ENCODE measurements at places on chromosomes 16 and 17.

DNA sequence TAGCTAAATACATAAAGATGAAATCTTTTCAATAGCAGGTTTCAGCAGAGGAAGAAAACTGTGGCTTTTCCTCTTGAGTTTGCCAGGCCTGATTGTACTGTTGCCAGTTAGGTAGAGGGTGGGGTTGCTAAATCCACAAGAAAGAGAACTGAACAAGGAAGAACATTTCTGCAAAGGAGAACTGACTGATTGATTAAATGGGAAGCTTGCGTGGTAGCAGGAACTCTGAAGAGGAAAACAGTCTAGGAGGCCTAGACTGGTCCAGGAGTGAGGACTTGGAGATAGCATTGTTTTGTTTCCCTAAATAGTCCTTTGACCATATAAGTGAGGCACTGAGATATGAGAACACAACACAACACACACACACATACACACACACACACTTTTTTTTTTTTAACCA, 18.8 kb downstream of the LRRC36 start:
- no peak for DNase-seq

DNA sequence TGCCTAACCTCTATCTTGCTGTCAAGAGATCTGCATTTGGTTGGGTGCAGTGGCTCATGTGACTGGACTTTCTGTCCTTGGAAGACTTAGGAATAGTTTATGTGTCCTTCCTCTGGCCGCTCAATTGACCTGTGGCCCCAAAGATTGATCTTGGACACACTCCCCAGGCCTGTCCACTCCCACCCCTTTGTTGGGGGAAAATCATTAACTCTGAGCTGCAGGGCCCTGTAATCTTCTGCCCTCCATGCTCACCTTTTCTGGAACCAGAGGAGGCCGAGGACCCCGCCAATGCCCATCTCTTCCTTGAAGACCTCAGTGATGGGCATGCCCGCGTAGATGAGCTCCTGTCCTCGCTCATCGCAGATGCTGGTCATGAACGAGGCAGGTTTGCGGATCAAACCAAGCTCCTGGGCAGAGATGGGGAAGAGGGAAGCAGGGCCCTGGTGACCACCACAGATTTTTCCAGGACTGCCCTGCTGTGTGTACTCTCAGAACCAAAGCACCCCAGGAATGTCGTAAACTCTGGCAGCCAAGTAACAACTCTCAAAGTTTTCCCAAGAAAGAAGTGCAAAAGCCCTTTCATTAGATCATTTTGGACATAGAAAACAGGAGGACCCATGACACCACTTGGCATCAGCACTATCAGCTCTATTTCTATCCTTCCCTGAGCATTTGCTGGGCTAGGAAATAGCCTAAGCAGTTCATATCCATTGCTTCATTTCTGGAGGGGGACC, 8.5 kb upstream of the KLHL11 start:
- DNase-seq, result no peak

DNA sequence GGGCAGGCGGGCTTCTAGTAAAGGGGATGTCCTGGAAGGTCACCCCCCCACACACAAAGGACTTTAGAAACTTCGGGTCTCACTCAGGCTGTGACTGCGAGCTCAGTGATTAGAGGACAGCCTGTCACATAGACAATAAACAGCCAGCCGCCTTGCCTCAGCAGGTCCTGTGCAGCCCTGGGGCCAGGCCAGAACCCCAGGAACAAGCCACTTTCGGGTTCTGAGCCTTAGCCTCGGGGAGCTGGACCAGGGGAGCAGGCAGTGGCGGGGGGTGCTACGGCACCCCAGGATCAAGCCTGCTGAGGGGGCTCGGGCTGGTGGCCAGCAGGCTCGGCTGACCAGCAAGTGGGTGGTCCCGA, 1.1 kb downstream of the GAS7 start:
- DNase-seq, result no peak

GRCh38 chr17:14321476-14321949, 20.6 kb downstream of the HS3ST3B1 start:
- no peak for DNase-seq

GRCh38 chr17:11031787-11032186, 193.9 kb upstream of the PIRT start:
- DNase-seq, result no peak

GRCh38 chr17:27560668-27561067, 70.3 kb upstream of the LGALS9 start:
- DNase-seq, result no peak

DNA sequence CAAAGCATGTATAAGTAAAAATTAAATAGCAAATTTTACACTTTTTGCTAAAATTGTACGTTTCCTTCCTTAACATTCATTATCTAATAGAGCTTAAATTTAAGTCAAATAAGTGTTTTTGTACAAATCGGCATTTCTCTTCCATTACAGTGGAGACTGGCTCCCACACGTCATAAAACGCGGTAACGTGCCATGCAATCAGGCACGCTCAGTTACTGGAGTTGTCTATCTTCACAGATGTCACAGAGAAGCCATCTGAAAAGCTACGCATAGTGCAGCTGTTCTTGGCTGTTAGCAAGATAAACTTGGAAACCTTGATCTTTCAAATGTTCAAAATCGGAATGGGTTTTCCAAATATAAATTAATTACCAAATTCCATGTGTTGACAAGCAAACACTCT, 165.3 kb downstream of the STX8 start:
- DNase-seq, result no peak

DNA sequence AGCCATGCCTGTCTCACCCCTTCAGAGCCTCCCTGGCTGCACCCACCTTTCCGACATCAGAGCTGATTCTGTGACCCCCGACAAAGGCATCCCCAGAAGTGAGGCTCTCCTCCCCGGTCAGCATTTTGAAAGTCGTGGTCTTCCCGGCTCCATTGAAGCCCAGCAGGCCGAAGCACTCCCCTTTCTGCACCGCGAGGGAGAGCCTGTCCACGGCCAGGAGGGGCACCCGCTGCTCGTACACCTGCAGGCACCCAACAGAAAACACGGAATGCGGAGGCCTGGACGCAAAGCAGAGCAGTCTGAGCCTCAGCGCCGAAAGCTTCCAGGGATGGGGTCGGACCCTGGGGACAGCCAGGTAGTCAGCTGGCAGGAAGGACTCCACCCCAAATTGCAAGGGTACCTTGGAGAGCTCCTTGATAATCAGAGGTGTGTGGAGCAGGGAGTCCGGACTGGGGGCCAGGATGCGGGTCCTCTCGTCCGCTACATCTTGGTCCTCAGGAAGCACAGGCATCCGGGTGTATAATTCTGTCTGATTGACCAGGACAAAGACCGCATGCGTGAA, 13.1 kb upstream of the RNPS1 start:
- no peak for DNase-seq

DNA sequence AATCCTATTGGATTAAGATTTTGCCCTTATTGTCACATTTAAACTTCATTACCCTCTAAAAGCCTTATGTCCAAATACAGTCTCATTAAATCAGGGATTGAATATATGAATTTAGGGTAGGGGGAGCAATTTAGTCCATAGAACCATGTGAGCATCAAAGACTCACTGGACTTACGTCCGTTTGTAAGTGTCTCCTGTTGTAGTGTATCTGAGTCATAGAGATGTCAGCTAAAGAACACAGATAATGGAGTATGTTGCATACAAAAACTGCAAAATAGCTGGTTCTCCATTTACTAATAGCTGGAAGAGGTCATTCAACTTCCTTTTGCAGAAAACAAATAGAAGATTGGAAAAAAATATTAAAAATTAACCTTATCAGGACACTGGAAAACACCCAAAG, 599.1 kb upstream of the SOX9 start:
- DNase-seq, result no peak

DNA sequence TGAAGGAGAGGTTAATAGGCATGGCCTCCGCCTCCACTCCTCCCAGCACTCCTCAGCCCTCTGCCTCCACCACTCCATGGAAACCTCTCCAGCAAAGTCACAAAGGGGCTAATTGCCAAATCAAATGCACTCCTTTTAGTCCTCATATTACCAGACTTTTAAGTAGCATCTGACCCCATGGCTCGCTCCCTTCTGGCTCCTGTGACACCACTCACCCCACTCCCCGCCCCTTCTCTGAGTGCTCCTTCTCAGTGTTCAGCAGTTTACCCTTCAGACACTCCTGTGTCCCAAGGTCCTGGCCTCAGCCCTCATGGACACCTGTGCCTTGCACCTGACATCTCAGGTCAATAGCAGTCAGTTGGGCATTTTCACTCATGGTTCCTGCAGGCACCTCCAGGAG, 243.5 kb upstream of the CCL2 start:
- DNase-seq, result no peak

DNA sequence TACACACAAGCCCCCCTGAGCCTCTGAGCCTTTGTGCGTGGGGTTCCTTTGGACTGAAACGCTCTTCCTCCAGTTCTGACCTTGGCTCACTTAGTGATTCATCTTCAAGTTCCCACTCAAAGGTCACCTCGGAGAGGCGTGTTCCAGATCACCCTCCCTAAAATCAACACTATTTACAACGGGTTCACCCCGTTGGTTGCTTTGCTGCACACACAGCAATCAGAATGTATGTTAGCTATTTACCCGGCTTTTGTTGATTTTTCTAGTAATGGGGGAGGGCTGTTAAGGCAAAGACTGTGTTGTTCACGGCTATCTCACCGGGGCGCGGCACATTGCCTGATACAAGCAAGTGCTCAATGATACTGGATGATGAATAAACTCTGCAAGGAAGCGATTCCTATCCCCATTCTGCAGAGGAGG, 977 bp downstream of the NAGPA start:
- no peak for DNase-seq
